K562 (cell line): ENCODE measurements at places on chromosomes 4 and X.

- H3K36me3 ChIP-seq, result no peaks in the 10 kb centered on the region
- H3K27ac ChIP-seq, result no peak overlapping the region
- no peak for DNase-seq
- no peaks in the 10 kb centered on the region for H3K4me1 ChIP-seq
- no peak overlapping the region for H3K4me3 ChIP-seq
Measured at GRCh38 chrX:14051416-14051815, 21.7 kb upstream of the GEMIN8 start.

GRCh38 chr4:54097152-54097551 lies 2.8 kb upstream of the GSX2 start:
- H3K27me3 ChIP-seq, result peaks cover 64% of the 10 kb centered on the region
- H3K27ac ChIP-seq, result no peak overlapping the region
- no peak for DNase-seq
- H3K4me1 ChIP-seq, result no peaks in the 10 kb centered on the region
- H3K36me3 ChIP-seq, result no peaks in the 10 kb centered on the region
- H3K4me3 ChIP-seq, result no peak overlapping the region

DNA sequence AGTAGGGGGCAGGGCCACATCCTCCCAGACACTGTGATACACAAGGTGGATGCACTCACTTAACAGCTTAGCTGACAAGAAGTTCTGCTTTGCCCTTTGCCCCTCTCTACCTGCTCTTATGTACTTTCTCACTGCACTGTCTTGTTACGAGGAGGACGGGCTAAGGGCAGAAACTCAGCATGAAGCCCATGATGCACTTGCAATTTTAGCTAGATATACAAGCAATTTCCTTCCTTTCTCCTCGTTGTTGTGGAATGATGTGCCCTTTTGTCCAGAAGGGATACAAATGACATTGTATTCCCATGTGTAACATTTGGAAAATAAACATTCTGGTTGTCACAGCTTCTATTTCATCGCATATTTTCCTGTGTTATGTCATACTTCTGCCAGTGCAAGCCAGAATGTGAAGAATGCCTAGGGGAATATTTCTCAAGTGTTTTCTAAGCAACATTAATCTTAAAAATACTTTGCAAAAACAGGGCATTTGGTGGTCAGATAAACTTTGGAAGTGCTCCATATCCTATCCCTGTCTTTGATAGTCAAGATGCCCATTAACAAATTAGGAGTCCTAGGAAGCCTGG lies 47.2 kb downstream of the MAOA start:
- H3K4me3 ChIP-seq, result no peak overlapping the region
- no peaks in the 10 kb centered on the region for H3K4me1 ChIP-seq
- no peaks in the 10 kb centered on the region for H3K36me3 ChIP-seq
- no peaks in the 10 kb centered on the region for H3K27me3 ChIP-seq

GRCh38 chr4:2606960-2607506 lies 70.6 kb downstream of the FAM193A start:
- no peak for DNase-seq
- H3K4me3 ChIP-seq, result no peak overlapping the region
- peaks cover 8% of the 10 kb centered on the region for H3K4me1 ChIP-seq
- H3K27ac ChIP-seq, result no peak overlapping the region
- H3K36me3 ChIP-seq, result 0 out of 3 replicates have a peak, but pooled peaks cover 2% of the 10 kb centered on the region

GRCh38 chr4:92299152-92299551 lies 4.6 kb upstream of the GRID2 start:
- no peaks in the 10 kb centered on the region for H3K27me3 ChIP-seq
- no peaks in the 10 kb centered on the region for H3K36me3 ChIP-seq
- DNase-seq, result no peak
- no peak overlapping the region for H3K27ac ChIP-seq
- H3K4me1 ChIP-seq, result no peaks in the 10 kb centered on the region
- H3K4me3 ChIP-seq, result no peak overlapping the region

GRCh38 chr4:158808399-158808798 lies 39.6 kb downstream of the FNIP2 start:
- H3K4me1 ChIP-seq, result peaks cover 35% of the 10 kb centered on the region
- H3K27ac ChIP-seq, result no peak overlapping the region
- no peak for DNase-seq
- H3K36me3 ChIP-seq, result no peaks in the 10 kb centered on the region
- no peaks in the 10 kb centered on the region for H3K27me3 ChIP-seq

- no peaks in the 10 kb centered on the region for H3K4me1 ChIP-seq
- H3K36me3 ChIP-seq, result no peaks in the 10 kb centered on the region
- H3K4me3 ChIP-seq, result no peak overlapping the region
- no peak for DNase-seq
- no peaks in the 10 kb centered on the region for H3K27me3 ChIP-seq
- no peak overlapping the region for H3K27ac ChIP-seq
Measured at GRCh38 chrX:35809781-35810180, 11.6 kb downstream of the MAGEB16 start.

DNA sequence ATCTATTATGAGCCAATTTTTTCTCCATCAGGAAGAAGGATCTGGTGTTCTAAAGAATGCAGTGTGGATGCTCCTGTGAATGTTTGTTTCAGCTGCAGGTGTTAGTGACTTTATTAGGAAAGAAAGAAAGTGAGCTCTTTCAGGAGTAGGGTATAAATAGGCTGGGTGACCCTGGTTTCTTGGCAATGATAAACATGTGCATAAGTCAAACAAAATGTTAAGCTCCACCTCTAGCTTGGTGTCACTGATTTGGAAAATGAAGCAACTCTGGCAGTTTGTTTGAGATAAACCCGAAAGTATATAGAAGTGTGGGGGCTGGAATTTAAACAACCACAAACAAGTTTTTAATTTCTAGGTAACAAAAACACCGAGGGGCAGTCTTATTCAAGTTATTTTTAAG lies 152.3 kb downstream of the COL4A6 start:
- DNase-seq, result no peak
- no peaks in the 10 kb centered on the region for H3K36me3 ChIP-seq
- H3K4me3 ChIP-seq, result no peak overlapping the region
- no peaks in the 10 kb centered on the region for H3K27me3 ChIP-seq
- H3K4me1 ChIP-seq, result no peaks in the 10 kb centered on the region
- no peak overlapping the region for H3K27ac ChIP-seq

DNA sequence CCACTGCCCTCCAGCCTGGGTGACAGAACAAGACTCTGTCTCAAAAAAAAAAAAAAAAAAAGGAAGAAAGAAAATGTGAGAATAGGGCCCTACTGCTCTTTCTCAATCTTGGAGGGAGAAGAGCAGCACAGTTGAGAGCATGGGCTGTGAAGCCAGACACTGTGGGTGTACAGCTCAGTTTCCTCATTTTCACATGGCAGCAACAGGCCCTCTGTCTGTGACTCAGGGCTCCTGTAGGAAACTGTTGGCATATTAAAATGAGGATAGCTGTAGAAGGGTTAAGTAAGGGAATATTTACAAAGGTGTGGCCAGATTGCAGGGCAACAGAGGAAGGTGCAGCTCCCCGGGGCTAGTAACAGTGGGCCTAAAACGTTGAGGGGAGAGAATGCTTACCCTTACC lies 3.4 kb downstream of the AKAP14 start:
- no peak overlapping the region for H3K27ac ChIP-seq
- no peaks in the 10 kb centered on the region for H3K27me3 ChIP-seq
- no peaks in the 10 kb centered on the region for H3K36me3 ChIP-seq
- H3K4me1 ChIP-seq, result no peaks in the 10 kb centered on the region
- no peak overlapping the region for H3K4me3 ChIP-seq

DNA sequence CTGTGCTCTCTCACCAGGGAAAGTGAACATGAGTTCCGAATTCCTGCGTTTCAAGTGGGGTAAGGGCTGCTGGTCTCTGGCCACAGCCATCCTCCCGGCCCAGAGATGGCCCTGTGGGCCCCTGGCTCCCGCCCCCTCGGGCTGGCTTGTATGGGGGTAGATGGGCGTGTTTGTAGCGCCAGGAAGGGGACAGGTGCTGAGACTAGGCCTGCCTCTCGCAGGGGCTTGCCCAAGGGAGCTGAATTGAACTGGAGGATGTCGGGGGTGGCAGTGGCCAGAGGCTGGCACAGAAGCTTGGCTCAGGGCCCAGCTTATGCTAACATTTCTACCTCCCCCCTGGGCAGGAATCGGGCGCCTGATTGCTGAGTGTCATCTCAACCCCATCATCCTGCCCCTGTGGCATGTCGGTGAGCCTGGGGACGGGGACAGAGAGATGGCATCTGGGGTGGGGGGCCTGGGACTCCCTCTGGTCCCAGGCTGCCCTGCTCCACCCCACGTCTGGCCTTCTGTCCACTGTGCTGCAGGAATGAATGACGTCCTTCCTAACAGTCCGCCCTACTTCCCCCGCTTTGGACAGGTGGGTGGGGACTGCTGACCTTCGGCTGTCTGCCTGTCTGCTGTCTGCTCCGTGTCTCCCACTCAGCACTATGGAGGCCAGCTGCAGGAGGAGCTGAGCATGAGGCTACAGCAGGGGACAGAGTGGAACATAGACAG lies 8.5 kb downstream of the TAFAZZIN start:
- no peaks in the 10 kb centered on the region for H3K4me1 ChIP-seq
- H3K27ac ChIP-seq, result no peak overlapping the region
- no peak overlapping the region for H3K4me3 ChIP-seq
- DNase-seq, result no peak
